ENCODE measurements at places on chromosomes 2 and 18.

DNA sequence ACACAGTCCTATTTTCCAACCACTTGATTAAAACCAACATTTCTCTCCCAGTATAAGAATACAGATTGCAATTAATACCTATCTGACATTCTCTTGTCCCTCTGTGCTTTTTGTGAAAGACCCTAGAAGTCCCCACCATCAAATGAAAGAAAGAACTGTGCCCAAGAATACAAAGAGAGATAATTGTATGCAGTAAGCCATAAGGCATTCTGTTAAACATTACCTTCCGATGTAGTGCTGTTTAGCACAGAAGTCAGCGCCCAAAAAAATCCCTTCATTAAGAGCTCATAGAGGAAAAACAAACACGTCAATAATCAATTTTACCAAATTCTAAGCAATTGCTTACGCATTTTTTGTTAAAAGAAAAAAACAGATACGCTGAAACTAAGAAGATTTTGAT lies 41.1 kb downstream of the ZNF516 start:
- DNase-seq: no peak

- peak; percentile 76 for DNase-seq
Observed at GRCh38 chr2:75627902-75628504, 18.6 kb upstream of the MRPL19 start.

- no peak for DNase-seq
Observed at GRCh38 chr18:47436871-47437270, 185.4 kb upstream of the SKOR2 start.

- DNase-seq: no peak
Observed at GRCh38 chr2:36489281-36489680, 108.7 kb downstream of the FEZ2 start.

DNA sequence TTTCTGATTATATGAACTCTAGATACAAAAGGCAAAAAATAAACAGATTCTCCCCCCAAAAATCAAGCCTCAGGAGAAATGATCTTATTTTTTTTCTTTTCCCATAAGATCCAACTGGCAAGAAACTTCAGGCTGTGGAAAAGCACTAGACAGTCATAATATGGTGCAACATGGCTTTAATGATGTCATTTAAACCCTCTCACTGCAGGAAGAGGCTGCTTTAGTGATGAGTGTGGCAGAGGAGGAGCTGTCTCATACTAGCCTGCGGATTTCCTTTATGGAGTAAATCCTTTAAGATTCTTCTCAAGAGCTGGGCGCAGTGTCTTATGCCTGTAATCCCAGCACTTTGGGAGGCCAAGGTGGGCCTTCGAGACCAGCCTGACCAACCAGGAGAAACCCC lies 83.3 kb upstream of the CD28 start:
- no peak for DNase-seq

GRCh38 chr2:191362841-191363240 lies 117.6 kb downstream of the MYO1B start:
- DNase-seq: no peak

DNA sequence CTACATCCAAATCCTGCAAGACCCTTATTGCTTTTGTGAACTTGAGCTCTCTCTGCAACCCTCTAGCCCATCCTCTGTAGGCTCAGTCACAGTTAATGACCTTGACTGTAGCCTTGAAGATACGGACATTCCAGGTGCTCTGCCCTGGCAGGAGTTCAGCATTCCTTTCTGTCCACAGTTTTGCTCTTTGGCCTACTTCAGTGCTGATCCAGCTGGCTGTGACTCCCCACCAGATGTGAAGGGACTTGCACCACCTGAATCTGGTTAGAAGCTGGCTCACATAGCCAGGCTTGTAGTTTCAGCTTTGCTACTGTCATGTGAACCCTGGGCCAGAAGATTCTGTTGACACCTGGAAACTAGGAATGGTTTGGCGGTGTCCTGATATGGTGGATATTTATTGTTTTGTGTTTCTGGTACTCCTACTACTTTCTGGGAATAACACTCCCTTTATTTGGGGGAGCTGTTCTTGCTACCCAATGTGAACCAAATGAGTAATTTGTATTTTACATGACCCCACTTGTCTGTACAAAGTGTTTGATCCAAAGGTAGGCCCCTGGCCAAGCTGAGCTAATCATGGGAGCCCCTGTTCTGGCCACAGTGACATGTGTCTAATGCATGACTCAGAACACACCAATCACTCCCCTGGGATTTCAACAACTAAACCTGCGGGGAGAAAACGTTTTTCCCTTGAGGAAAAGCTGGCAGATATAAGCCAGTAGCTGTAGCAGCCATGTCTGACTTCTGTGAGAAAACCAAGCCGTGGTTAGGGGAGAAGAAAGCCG lies 73.4 kb downstream of the CDCA7 start:
- no peak for DNase-seq

- no peak for DNase-seq
Observed at GRCh38 chr2:139685090-139685983, 905.1 kb upstream of the NXPH2 start.

- DNase-seq: no peak
Observed at GRCh38 chr2:203201426-203201825, 37.4 kb upstream of the CYP20A1 start.

- DNase-seq: no peak
Observed at GRCh38 chr2:234960175-234961088, 8.6 kb downstream of the SH3BP4 start.

DNA sequence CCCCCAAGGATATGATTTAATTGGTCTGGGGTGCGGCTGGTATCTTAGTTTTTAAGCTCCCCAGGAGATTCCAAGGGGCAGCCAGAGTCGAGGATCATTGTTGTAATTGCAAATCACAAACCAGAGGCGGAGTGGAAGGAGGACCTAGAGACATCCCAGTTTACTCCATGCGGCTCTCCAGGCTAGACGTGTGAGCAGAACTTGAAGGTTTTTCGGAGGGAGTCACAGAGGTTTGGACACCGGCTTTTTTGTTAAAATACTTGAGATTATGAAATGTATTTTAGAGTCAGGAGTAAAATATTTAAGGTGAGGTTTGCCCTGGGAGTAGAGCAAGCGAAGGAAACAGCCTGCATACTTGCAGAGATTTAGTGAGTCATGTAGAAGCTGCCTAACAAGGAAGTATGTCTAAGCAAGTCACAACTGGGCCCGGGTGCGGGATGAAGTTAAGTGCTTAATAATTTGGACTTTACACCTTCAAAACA lies 39.5 kb downstream of the TGOLN2 start:
- no peak for DNase-seq

GRCh38 chr2:120422465-120423160 lies 76.7 kb downstream of the INHBB start:
- DNase-seq: no peak

GRCh38 chr2:60440079-60440766 lies 113.2 kb downstream of the BCL11A start:
- DNase-seq: no peak

GRCh38 chr2:129911363-129912065 lies 68.0 kb upstream of the RAB6C start:
- no peak for DNase-seq

- no peak for DNase-seq
Observed at GRCh38 chr2:159200498-159200897, 86.0 kb downstream of the WDSUB1 start.

GRCh38 chr2:7570247-7570646 lies 653.0 kb downstream of the RNF144A start:
- no peak for DNase-seq

- no peak for DNase-seq
Observed at GRCh38 chr2:31239593-31240177, 5.7 kb downstream of the EHD3 start.

GRCh38 chr2:102604769-102605168 lies 14.6 kb upstream of the SLC9A2 start:
- peak; percentile 11 for DNase-seq

DNA sequence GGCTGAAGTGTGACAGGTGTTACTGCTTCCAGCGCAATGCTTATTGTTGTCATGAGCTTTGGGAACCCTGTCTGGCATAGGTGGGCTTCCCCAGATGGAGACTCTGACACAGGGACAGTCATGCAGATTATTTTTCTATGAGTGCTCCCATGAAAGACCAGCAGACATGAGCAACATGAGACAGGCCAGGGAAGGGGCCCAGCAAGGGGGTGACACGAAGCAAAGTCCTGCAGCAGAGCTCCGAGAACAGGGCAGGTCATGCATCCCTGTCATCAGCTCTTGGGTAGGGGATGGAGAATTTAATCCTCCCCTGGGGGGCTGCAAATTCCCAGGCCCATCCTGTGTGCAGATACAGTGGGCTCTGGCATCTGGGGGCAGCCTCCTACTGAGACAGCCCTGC lies 77.4 kb downstream of the CTAGE1 start:
- DNase-seq: peak; percentile 40

GRCh38 chr2:225429717-225430116 lies 30.2 kb downstream of the NYAP2 start:
- DNase-seq: peak; percentile 40

DNA sequence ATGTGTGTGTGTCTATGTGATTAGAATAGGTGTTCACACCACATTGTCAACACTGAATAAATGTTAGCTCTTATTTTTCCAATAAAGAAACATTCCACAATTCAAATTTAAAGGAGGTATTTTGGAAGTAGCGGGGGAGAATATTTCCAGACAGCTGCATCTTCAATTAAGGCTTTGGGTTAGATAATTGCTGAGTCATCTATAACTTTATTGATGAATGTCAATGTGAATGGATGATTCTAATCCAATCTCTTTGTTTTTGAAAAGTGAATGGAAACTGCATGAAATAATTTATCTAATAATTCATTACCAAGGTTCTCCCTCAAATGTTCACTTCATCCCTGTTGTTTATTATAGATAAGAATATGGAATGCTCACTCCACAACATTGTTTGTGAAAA lies 625.2 kb downstream of the IRS1 start:
- no peak for DNase-seq

DNA sequence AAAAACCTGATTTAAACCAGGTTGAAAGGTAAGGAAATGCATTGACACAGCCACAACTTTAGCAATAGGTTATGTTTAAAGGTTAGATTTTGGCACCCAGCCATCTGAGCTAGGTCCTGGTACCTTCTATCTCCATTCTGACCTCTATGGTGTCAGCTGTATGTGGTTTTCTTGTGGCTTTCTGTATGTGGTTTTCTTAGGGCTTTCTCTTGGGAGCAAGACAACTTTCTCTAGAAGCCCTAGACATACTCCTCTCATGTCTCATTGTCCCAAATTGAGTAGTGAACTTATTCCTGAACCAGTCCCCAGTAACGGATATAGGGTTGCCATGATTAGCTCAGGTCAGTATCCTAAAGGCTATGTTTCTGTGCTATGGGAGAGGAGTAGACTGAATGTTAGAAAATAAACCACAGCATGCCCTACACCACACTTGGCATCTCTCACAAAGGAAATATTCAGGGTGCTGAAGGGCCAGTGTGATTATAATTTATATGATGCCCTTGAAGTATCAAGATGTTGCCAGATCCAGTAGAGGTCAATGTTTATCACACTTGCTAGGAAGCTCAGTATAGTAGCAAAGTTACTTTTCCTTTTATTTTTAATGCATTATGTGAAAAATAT lies 176.1 kb downstream of the CAPN13 start:
- DNase-seq: no peak

- DNase-seq: no peak
Observed at GRCh38 chr2:212979799-212980198, 171.6 kb downstream of the IKZF2 start.

DNA sequence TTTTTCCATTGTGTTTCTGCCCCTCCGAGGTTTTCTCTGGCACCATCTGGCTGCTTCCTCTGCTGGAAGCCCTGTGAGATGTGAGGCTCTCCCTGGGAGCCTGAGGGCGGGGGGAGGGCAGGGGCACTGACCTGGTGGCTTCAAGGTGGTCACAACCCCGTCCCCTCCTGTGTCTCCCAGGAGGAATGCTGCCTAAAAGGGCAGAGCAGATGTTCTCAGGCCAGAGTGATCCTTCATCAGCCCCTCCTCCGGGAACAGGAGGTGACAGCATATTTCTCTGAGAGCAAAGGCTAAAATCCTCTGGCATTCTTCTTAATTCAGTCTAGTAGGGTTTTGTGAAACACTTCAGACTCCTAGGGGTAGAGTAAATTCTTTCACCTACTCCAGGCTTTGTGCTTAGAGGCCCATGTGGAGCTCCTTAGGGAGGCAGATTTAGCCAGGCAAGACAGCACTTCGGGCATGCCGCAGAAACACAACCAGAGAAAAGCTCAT lies 18.3 kb upstream of the GREB1 start:
- peak; percentile 67 for DNase-seq

- no peak for DNase-seq
Observed at GRCh38 chr18:8610459-8610851, 1.2 kb downstream of the RAB12 start.

GRCh38 chr18:54742659-54743604 lies 85.3 kb upstream of the RAB27B start:
- DNase-seq: no peak

DNA sequence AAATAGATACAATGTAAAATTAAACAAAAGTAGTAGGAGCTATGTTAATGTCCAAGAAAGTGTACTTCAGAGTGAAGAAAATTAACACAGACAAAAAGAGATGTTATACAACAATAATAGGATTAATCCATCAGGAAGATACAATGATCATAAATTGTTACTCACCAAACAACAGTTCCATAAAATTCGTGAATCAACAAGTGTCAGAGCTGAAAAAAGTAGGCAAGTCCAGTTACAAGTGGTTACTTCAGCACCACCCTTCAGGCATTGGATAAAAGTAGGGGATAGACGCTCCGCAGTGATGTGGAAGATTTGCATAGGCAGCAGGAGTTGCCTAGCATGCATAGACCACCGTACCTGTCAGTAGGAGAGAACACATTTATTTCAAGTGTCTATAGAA lies 77.8 kb downstream of the ATP9B start:
- no peak for DNase-seq

- no peak for DNase-seq
Observed at GRCh38 chr18:10457767-10458166, 3.3 kb downstream of the APCDD1 start.

- peak; percentile 90 for DNase-seq
Observed at GRCh38 chr18:34493099-34493544, 217.0 kb upstream of the DTNA start.

All from retina (tissue), 1 donor.